ENCODE measurements at places on chromosomes 5 and 9.

DNA sequence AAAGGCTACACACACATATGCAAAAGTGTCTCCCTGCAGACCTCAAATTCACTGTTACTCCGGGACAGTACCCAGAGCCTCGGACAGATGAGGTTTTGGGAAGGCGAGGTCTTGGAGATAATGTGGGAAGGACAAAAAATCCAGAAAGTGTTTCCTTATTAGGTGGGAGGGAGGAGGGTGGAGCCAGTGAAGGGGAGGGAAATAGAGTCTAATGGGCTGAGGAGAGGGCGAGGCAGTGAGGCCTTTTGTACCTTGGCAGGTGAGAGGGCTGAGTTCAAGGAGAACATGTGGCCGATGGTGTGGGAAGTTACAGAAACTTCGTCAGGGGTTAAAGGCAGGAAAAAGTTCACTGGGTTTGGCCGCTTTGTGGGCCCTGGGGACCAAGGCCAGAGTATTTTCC is 22.1 kb upstream of the TMEM174 start:
- no peaks in the 10 kb centered on the region for H3K27me3 ChIP-seq
- no peaks in the 10 kb centered on the region for H3K36me3 ChIP-seq
- DNase-seq: no peak
- no peak overlapping the region for H3K27ac ChIP-seq
- no peaks in the 10 kb centered on the region for H3K4me1 ChIP-seq

GRCh38 chr9:72383978-72384709 is 19.1 kb upstream of the ZFAND5 start:
- H3K27me3 ChIP-seq: no peaks in the 10 kb centered on the region
- H3K4me1 ChIP-seq: no peaks in the 10 kb centered on the region
- H3K27ac ChIP-seq: peak overlapping the region; percentile 69

DNA sequence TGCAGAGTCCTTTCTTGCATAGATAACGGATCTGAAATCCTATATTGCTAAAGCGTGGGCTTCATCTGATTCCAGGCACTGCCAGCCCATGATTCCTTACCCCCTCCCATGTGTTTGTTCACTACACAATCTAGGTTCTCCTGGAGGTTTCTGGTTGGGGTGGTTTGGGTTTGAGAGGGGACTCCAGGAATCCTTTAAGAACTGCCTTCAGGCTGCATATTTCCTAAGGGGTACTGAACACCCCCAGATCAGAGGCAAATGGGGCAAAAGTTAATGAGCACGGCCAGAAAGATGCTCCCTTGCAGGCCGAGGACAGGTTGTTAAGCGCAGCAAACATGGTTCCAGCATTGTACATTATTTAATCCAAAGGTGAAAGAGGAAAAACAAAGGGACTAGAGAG is 9.9 kb downstream of the NR2F1 start:
- no peak overlapping the region for H3K4me3 ChIP-seq
- no peaks in the 10 kb centered on the region for H3K27me3 ChIP-seq
- DNase-seq: no peak

- H3K36me3 ChIP-seq: no peaks in the 10 kb centered on the region
- no peak for DNase-seq
- no peak overlapping the region for H3K27ac ChIP-seq
- no peak overlapping the region for H3K4me3 ChIP-seq
- no peaks in the 10 kb centered on the region for H3K4me1 ChIP-seq
- no peaks in the 10 kb centered on the region for H3K27me3 ChIP-seq
Measured at GRCh38 chr5:180396926-180397325, 43.8 kb upstream of the GFPT2 start.

Data from adrenal gland (tissue), 19 donors.